ENCODE measurements at places on chromosomes 2 and 18.

DNA sequence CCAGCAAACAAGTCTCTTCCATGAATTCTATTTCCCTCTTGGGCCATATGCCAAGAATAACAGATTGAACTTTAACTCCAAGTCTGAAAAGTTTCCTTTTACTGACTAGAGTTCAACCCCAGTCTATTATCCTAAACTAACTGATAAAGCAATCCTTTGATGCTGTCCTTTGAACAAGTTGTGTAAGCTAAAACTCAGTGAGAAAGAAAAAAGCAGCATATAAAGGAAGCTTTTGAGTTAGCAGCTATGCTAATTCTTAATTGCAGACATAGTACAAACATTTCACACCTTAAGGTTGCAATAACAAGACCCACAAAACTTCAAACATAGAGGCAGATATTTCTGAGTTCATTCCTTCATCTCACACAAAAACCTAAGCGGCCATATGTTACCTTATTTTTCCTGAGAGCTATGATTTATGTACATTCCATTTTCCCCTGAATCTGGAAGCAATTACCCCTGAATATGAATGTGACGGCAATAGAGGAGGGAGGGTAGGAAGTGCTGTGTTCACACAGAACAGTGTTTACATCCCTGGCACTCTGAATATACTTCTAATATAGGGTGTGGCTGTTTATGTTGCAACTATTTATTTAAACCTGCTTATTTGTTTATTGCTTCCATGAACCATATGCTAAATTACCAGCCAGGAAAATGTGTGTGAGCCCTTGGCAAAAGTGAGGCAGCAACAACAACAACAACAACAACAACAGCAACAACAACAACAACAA is 180.6 kb downstream of the IRS1 start:
- DNase-seq: peak; percentile 90

GRCh38 chr2:215105607-215106354 is 32.6 kb downstream of the ABCA12 start:
- no peak for DNase-seq

GRCh38 chr2:7209757-7210555 is 292.7 kb downstream of the RNF144A start:
- DNase-seq: no peak

- DNase-seq: no peak
Measured at GRCh38 chr18:11019295-11020105, 129.9 kb downstream of the PIEZO2 start.

DNA sequence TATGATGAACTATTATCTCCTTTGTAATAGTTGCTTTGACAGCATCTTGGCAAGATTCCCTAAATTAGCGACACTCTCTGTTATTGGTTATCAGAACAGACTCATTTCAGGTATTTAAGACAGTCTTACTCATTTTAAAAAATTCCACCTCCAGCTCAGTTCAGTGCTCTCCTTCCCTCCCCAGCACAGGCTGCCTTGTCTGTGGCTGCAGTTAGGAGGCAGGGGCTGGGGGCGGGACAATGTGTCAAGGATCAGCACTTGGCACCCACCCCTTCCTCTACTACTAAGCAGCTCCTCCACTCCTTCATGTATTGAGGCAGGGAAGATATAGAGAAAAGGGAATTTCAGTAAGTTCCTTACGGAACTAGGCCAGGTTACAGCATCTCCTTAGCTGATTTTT is 85.0 kb downstream of the VSNL1 start:
- no peak for DNase-seq

Data from HT-29 (cell line).